ENCODE measurements at places on chromosomes 3 and 15.

GRCh38 chr3:40829876-40830275 lies 305.1 kb downstream of the ZNF621 start:
- DNase-seq, result no peak

GRCh38 chr15:73620078-73620477 lies 13.1 kb downstream of the NPTN start:
- no peak for DNase-seq

DNA sequence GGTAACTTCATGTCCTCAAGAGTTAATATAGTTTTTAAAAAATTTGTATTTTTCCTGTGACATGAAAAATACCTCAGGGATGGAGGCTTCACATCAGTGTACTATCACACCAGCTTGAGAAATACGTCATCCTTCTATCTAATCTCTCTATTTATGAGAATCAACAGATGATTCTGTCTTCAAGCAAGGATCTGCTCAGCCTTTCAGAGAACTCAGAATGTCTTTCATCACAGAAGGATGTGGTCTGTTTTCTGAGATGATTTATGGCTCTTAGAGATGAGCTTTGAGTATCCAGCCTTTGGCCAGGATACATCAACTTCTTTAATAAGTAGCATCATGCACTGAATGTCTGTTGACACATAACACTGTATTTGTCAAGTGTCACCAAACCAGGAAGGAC lies 193.9 kb downstream of the DTWD1 start:
- DNase-seq, result no peak

- no peak for DNase-seq
Observed at GRCh38 chr15:78761891-78762385, 49.3 kb downstream of the ADAMTS7 start.
